Stimulated activated CD8-positive, alpha-beta memory T cell treated with anti-CD3 and anti-CD28 coated beads, Interleukin-2, amount 100 ng/mL, for 48 hours (primary cell): ENCODE measurements at places on chromosomes 13 and 19.
A peak's percentile ranks its signal among the peaks of the same experiment; 100 is the strongest.

- DNase-seq, result no peak
Observed at GRCh38 chr19:31261019-31261602, 88.1 kb downstream of the TSHZ3 start.

- DNase-seq, result no peak
Observed at GRCh38 chr19:34370983-34371382, 6.0 kb downstream of the GPI start.

DNA sequence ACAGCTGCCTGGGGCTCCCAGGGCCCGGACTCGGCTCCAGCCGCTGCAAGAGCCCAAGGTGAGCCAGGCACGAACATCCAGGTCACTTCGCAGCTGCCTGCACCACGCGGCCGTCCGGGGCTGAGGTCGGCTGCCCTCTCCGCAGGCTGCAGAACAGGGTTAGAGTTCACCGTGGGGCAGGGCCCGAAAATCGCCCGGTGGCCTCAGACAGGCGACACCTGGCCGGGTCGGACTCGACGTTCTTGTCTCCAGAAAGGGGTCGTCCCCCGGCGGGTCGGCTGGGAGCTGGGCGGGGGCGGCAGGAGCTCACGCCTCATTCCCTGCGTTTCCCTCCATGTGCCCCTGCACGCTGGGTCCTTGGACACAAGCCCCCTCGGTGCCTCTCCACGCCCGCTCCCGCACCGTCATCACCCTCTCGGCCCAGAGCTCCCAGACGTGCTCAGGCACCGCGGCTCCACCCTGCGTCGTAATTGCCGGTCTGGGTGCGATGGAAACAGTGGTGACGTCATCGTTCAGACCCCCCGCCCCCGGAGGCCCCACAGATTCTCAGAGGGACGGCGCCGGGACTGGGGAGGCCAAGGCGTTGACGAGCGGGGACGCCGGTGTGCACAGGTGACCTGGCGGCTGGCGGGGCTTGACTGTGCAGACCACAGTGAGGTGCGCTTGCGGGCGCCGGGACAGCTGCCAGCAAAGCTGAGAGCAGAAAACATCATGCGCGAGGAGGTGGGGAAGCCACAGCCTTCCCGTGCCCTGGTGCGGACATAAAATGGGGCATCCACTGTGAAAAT lies 4.0 kb upstream of the GRIN3B start:
- DNase-seq, result peak; percentile 58

- DNase-seq, result no peak
Observed at GRCh38 chr13:75514080-75514995, 23.3 kb downstream of the COMMD6 start.

DNA sequence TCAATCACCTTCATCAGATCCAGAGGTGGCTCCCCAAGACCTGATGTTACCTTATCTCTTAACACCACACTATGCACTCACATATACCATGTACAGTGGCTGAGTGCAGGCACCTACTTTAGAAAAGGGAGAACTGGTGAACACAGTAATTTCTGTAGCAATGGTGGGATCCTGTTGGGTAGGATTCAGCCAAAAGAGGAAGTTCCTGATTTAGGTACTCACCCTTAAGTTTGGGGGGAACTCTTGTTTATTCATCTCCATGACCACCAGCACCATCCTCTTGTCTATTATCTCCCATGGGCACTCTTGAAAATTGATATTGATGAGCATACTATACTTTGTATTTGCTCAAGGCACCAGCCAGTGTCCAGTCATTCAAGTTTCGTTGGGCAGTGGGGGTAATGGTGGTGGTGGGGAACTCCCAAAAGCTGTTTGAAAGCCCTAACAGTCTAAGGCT lies 324.4 kb downstream of the LMO7 start:
- no peak for DNase-seq

DNA sequence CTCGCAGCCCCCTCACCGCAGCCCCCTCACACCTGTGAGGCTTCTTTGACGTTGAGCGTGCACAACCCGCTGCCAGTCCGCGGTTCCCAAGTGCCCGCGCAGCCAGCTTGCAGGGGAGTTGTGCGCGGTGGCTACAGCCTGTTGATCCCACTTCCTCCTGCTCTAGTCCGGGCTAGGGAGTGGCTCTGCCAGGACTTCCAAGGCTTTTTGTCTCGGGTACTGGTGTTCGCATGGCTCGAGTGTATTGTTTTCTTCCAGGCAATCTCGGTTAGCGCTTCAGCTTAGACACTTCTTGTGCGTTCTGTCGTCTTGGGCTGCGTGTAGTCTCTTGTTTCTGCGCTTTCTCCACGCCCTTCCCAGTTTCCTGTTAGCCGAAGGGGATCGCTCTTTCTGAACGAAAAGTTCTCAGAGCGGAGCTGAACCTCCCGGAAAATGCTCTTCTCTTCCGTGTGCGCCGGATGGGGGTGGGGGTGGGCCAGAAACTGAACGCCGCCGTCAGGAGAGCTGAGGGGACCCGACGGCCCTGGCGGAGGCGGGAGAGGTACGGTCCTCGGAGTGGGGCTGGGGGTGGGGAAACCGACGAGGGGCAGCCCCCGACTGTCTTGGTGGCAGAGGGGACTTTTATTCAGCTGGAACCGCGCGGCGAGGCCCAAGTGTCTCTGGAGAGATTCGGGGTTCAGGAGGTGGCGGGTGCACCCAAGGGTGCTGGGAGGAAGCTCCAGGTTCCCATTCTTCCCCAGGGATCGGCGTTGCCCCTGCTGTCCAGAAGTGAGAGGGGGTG lies 697 bp upstream of the DGKH start:
- DNase-seq, result no peak

- DNase-seq, result no peak
Observed at GRCh38 chr19:3066482-3067049, 4.3 kb upstream of the TLE5 start.

GRCh38 chr13:94548821-94549231 lies 47.1 kb downstream of the TGDS start:
- peak; percentile 19 for DNase-seq

DNA sequence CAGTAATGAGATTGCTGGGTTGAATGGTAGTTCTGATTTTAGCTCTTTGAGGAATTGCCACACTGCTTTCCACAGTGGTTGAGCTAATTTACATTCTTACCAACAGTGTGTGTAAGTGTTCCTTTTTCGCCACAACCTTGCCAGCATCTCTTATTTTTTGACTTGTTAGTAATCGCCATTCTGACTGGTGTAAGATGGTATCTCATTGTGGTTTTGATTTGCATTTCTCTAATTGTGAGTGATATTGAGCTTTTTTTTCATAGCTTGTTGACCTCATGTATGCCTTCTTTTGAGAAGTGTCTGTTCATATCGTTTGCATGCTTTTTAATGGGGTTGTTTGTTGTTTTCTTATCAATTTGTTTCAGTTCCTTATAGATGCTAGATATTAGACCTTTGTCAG lies 245.0 kb downstream of the MTUS2 start:
- no peak for DNase-seq

GRCh38 chr13:105312906-105313305 lies 1222.6 kb downstream of the EFNB2 start:
- no peak for DNase-seq

DNA sequence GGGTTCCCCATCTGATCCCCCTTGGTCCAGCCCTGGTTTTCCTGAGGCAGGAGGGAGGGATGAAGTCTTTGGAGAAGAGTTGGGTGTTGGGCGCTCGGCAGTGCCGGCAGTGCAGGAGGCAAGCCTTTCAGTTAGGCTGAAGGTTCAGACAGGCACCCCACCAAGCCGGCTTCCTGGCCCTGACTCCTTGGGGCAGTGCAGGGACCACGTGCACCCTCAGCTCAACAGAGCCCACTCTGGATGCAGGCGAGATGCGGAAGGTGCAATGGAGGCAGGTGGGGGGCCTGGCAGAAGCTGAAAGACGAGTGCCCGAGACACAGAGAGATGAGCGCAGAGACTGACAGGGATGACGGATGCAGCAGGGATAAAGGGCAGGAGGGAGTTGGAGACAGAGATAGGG lies 11.1 kb downstream of the MAMSTR start:
- DNase-seq, result no peak

GRCh38 chr13:37495046-37495445 lies 103.5 kb downstream of the POSTN start:
- no peak for DNase-seq

GRCh38 chr13:51967482-51968446 lies 43.5 kb downstream of the ATP7B start:
- DNase-seq, result no peak

DNA sequence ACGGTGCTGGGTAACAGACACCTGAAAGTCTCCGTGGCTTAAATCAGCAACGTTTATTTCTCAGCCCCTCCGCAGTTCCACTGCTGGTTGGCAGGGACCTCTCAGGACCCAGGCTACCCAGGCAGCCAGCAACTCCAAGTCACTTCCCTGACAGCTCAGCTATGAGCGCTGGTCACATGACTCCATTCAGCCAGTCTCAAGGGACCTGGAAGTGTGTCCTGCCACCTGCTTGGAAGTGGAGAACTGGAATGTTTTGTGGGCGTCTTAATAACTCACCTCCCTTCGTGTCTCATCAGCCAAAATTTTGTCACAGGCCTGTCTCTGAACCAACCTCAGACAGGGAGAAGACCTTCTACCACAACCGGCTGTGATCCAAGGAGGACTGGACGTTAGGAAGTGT lies 72.8 kb downstream of the DPF1 start:
- no peak for DNase-seq

- DNase-seq, result no peak
Observed at GRCh38 chr13:34833562-34834182, 108.4 kb upstream of the NBEA start.

GRCh38 chr13:41075034-41075433 lies 13.7 kb downstream of the WBP4 start:
- no peak for DNase-seq

DNA sequence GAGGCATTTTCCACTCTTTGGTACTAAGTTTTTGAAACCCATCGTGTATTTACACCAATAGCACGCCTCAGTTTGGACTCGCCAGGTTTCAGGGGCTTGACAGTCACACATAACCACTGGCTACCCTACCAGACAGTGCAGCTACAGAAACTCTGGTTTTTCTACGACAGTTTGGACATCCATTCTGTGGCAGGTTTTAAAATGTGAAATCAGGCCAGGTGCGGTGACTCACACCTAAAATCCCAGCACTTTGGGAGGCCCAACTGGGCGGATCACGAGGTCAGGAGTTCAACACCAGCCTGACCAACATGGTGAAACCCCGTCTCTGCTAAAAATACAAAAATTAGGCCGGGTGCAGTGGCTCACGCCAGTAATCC lies 13.2 kb downstream of the KDELR1 start:
- no peak for DNase-seq

- no peak for DNase-seq
Observed at GRCh38 chr13:112761701-112762689, 72.2 kb downstream of the ATP11A start.

- no peak for DNase-seq
Observed at GRCh38 chr13:25352806-25353205, 19.0 kb upstream of the ATP8A2 start.

DNA sequence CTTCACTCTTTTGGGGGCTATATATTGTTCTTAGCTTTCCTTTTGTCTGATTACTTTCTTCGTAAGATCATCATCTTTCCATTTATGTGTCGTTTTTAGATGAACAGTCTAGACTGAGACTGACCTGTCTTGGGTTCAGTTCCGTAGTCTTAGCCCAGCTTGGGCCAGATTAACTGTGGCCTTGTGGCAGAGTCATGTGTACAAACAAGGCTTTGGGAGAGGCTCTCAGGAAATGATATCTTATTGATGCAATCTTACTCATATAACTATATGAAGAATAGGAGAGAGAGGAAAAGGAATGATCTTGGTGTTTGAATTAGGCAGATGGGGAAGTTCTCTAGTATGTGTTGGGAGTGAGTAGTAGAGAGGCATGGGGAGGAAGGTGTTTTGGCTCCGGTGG lies 6.8 kb upstream of the ERCC5 start:
- DNase-seq, result no peak

DNA sequence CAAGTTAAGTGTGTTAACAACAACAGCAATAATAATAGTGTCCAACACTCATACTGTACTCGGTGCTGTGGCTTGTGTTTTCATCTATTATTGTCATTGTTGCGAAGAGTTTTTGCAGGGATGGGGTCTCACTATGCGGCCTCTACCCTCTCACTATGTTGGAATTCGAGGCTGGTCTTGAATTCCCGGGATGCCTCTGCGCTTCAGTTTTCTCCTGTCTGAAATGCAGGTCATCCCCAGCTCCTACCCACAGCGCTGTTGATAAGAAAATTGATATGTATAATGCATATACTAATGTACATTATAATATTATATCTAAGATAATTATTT lies 4.9 kb upstream of the SBK3 start:
- DNase-seq, result no peak

DNA sequence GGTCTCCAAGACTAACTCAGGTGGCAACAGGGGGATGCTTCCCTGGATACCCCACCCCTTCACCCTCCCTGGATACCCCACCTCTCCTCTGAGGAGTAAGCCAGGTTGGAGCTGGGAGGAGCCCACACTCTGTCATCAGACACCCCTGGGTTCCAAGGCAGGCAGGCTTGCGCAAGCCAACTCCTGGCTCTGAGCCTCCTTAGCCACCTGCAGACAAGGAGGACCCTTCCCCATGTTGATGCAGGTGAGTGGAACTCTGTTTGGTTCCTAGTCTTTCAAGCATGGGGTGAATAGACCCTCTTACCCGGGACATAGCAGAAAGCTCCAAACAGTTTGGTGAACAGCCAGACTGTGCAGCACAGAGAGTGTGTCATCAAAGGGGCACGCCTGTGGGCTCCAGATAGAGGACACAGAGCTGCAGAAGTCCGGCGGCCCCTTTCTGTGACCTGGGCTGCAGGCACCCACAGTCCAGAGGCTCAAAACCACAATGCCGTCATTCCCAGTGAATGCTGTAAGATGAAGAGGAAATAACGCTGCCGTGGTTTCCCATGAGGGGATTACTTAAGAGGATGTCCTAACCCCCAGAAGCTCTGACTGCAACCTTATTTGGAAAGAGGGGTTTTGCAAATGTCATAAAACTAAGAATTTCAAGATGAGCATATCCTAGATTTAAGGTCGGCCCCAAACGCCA lies 12.1 kb upstream of the HAS1 start:
- no peak for DNase-seq

DNA sequence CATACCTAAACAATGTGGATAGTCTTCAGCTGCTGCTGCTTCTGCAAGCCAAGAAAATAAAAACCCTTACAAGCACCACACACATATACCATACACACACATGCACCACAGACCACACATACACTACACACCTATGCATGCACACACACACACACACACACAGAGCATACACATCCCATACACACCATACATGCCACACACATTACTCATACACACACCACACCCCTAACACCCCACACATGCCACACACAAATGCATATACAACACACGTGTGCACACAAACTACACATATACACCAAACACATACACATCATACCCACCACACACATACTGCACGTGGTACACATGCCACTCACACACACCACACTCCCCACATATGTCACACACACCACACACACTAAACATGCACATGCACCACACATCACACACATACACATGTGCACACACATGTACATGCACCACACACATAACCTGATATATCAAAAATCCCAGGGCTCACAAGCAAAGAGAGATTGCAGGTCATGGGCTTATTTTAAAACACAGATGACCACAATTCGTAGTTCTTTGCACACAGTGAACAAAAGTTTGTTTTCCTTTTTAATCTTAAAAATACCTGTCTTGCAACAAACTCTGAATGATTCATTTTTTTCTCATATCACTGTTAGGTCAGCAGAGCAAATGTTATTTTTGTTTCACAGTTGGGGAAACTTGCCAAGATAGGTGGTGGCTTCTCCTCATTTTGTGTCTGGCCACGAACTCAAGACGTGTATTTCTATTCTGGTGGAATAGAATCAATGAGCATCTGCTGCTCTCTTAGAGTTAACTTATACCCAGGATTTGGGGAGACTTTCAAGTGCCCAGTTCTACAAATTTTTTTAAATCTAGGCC lies 456.6 kb downstream of the FGF9 start:
- DNase-seq, result no peak
